ENCODE measurements at places on chromosomes 7 and 10.

- DNase-seq, result no peak
Measured at GRCh38 chr7:47914717-47915615, 33.3 kb downstream of the PKD1L1 start.

- no peak for DNase-seq
Measured at GRCh38 chr10:10498781-10499180, 518.9 kb upstream of the CELF2 start.

DNA sequence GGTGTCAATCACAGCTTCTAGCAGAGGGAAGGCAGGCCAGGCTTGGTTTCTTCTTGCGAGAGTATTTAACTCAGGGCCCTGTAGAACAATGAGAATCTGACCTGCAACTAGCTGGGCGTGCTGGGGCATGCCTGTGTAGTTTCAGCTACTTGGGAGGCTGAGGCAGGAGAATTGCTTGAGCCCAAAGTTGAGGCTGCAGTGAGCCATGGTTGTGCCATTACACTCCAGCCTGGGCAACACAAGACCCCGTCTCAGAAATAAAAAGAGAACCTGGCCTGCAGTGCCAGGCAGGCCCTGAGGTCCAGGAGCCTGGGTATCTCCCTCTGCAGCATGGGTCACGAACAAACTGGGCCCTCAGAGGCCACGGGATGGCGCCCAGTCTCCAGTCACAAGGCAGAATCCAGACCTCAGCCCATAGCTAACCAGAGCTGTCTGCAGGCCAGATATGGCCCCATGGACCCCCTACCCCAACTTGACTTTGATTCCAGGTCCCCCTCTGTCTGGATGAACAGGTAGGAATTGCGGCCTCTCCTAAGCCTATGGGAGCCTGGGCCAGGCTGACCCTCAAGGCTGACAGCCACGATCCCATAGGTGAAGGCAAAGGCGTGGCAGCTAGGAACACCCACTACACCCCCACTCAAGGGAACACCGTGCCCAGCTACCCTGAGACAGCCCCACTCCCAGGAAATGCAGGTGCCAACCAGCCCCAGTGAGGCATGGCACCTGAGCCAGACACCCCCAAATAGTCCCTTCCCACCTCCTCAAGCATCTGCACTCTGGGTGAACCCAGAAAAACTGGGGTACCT lies 102.7 kb upstream of the TNRC18 start:
- no peak for DNase-seq

GRCh38 chr7:100066953-100067352 lies 14.6 kb downstream of the ZNF3 start:
- no peak for DNase-seq

GRCh38 chr7:157484411-157485081 lies 147.7 kb downstream of the DNAJB6 start:
- no peak for DNase-seq

DNA sequence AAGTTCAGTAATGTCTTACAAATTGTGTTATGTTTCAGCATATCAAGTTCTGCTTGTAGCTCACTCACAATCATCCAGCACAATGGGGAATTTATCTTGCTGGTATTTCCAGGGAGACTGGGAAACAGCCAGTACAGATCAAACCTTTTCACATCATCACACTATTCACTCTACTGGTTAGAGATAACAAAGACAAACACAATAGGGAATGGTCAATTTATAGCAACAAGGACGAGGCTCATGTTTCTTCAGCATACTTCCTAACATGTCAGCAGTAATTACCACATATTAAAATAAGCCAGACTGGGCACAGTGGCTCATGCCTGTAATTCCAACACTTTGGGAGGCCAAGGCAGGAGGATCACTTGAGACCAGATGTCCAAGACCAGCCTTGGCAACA lies 38.3 kb downstream of the TOMM7 start:
- no peak for DNase-seq

- no peak for DNase-seq
Measured at GRCh38 chr7:47548546-47548945, 33.4 kb downstream of the TNS3 start.

- no peak for DNase-seq
Measured at GRCh38 chr10:17406036-17406834, 48.2 kb downstream of the ST8SIA6 start.

DNA sequence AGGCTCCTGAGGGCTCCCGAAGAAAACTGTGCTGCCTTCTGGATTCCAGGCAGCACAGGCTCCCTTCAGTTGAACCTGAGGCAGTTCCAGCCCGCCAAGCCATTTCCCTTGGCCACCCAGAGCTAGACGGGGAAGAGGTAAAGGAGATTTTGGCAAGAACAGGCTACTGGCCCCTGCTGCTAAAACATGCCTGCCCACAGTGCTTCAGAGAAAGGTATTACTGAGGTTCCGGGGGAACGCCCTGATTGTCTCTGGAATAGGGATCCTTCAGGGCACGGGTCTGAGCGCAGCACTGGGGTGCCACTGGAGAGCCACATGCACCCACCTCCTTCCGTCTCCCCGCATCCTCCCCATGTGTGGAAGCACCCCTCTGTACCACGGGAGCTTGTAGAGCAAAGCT lies 247.4 kb downstream of the BAMBI start:
- no peak for DNase-seq

DNA sequence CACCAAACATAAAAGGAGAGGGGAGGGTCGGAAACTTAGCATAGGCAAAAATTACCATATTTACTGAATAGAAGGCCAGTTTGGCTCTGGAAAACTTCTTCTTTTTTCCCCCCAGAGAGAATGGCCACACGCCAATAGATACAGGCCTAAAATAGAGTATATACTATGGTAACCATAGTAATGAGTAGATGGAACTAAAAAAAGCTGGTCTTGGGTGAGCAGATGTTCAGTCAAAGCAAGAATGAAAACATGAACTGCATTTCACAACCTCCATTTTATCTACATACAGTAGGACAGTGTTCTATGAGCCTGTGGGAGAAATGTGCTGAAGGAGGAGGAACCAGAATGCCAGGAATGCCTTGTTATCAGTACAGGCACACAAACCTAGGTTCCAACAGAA lies 141.7 kb upstream of the SEMA3A start:
- no peak for DNase-seq

GRCh38 chr7:78716876-78717275 lies 736.6 kb downstream of the MAGI2 start:
- DNase-seq, result no peak

- no peak for DNase-seq
Measured at GRCh38 chr10:7417103-7417623, 6.3 kb upstream of the SFMBT2 start.

DNA sequence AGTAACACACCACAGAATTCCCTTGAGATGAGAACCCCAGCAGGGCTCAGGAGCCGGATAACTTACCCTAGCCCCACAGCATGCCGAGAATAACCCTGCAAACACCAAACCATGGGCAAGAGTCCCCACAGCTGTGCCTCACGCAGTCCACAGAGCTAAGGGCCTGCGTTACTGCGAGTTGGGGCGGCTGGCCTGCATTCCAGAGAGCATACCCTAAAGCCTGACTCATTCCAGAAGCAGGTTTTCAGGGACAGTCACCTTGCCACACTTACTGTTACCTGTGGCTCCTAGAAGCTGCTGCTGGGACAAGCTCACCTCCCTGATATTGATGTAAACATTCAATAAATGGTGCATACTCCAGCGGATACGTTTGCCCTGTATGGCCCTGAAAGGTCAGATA lies 18.6 kb downstream of the FGFR2 start:
- DNase-seq, result no peak

GRCh38 chr7:55050281-55050680 lies 31.5 kb downstream of the EGFR start:
- no peak for DNase-seq

GRCh38 chr10:130550952-130551674 lies 414.9 kb downstream of the GLRX3 start:
- no peak for DNase-seq

- no peak for DNase-seq
Measured at GRCh38 chr10:124696446-124697392, 47.5 kb downstream of the FAM53B start.

GRCh38 chr10:4001811-4002210 lies 216.8 kb upstream of the KLF6 start:
- no peak for DNase-seq

- DNase-seq, result no peak
Measured at GRCh38 chr10:125006921-125007426, 65.1 kb downstream of the ZRANB1 start.

GRCh38 chr7:1940863-1941262 lies 270.8 kb downstream of the ELFN1 start:
- no peak for DNase-seq

DNA sequence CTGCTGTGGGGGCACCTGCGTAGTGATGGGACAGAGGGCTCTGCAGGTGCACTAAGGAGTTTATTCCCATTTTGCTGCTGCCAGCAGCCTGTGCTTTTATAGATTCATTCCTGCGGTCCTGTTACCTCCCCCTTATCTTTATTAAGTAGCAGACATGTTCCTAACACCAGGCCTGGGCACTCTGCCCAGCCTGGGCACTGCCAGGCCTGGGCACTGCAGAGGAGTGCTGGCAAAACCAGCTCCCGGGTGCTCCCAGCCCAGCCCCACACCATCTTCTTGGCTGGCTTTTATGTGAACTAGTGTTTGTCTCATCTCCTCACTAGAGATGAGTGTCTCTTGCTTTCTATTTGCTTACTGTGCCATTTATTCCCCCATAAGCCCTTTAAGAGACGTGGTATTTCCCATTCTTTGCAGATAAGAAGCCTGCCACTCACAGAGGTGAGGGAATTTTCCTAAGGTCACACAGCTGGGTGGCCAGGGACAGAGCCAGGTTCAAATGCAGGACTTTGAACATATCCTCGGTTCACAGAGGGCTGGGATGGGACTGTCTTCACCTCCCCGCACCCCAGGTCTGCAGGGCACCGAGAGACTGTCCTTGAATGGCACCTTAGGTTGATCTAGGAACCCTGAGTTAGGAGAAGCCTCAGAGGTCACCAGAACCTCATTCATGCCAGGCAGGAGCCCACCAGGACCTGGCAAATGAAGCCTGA lies 14.6 kb upstream of the DRGX start:
- no peak for DNase-seq
